T follicular helper cell (primary cell): ENCODE measurements at places on chromosomes 13 and 19.
A peak's percentile ranks its signal among the peaks of the same experiment; 100 is the strongest.

DNA sequence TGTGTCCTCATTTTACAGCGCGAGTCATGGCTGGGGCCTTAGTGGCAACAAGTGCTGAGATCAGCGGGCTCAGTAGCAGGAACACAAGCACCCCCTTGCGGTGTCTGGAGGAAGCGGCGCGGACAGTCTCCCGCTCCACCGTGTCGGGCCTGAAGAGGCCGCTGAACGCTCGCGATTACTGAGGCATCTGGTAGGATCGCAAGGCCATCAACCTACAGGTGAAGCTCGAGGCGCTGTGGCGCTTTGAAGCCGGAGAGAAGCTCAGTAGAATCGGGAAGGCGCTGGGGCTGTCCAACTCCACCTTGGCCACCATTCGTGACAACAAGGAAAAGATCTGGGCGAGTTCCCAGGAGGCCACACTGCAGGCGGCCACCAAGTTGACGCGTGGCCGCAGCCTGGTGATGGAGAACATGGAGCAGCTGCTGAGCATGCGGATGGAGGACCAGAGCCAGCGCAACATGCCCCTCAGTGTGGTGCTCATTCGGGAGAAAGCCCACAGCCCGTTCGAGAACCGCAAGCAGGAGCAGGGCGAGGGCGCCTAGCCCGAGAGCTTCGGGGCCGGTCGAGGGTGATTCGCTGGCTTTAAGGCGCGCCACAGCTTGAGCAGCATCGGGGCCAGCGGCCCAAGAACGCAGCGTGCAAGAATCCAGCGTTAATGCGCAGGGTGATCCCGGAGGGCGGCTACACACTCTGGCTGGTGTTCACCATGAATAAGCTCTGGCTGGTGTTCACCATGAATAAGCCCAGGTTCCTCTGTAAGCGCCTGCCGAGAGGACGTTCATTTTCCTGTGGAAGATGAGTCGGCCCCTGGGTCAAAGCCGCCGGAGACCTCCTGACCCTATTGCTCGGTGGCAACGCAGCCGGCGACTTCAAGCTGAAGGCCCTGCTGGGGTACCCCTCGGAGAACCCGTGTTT lies 8.3 kb upstream of the MZF1 start:
- DNase-seq = peak; percentile 84

GRCh38 chr13:30934381-30934780 lies 1.9 kb downstream of the TEX26 start:
- DNase-seq = no peak

- no peak for DNase-seq
Observed at GRCh38 chr13:98919566-98919965, 58.3 kb downstream of the DOCK9 start.

- no peak for DNase-seq
Observed at GRCh38 chr13:102207680-102208342, 194.0 kb downstream of the FGF14 start.

GRCh38 chr19:38687837-38688378 lies 40.5 kb downstream of the ACTN4 start:
- DNase-seq = no peak

- DNase-seq = no peak
Observed at GRCh38 chr13:59094181-59094580, 1069.5 kb downstream of the DIAPH3 start.

GRCh38 chr19:37669450-37669914 lies 14.2 kb upstream of the ZFP30 start:
- no peak for DNase-seq

DNA sequence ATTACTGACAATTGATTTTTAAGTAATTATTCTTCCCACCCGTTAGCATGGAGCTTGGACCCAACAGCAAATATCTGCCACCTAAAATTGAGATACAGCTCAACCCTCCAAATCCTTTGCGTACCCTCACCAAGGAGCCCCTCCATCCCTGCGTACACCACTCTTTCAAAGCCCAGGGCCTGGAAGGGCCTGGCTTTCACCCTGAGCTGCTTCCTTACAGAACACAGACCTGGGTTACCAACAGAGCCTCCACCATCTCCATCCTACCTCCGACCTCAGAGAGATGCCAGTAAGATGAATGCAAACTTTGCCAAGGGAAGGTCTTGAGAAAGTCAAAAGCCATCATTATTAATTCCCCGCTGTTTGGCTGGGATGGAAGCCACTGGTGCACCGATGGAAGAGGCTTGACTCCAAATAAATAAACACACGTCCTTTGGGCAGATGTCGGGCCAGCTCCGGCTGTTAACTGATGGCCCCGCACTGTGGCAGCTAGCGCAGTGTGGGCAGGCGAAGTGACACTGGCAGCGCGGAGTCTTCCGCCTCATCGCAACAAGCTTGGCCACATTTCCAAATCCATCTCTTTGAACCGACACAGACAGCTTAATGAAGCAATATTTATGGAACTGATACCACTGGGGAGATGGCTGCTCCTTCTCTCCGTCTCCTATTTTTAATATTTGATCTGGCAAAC lies 150.2 kb upstream of the VSTM2B start:
- no peak for DNase-seq

GRCh38 chr13:40192452-40192851 lies 474.0 kb downstream of the FOXO1 start:
- DNase-seq = no peak

DNA sequence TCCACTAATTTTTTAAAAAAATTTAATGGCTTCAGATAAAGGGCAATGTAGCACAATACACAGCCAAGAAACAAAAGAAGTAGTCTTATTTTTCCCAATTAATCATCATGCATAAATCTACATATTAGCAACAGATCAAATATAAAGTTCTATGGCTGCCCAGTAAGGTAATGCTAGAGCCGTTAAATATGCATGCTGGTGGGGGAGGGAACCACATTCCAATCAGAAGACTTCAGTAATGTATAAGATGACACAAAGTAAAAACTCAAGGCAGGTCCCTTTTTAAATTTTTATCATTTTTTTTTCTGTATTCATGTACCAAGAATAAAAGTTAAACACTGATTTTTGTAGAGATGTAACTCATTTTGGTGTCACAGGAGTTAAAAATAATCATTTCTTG lies 62.0 kb downstream of the MPHOSPH8 start:
- DNase-seq = no peak

- DNase-seq = no peak
Observed at GRCh38 chr13:26822146-26822545, 61.6 kb upstream of the GPR12 start.

- DNase-seq = no peak
Observed at GRCh38 chr13:90533866-90534265, 813.6 kb upstream of the MIR17HG start.

DNA sequence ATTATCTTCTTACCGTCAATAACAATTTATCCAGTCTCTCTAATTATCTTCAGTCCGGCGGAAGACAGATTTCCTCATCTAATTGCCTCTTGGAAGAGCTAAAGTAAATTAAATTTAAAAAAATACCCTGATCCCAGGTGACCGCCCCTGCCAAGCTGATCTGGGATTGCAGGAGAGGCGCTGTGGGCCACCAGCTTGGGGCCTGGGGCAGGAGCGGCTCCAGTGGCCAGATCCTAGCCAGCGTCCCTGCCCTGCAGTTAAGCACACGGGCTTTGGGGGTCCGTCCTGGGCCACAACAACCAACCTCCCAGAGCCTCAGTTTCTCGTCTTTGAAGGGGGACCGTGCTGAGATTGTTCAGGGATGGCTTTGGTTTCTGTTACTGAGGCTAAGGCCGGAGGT lies 12.4 kb upstream of the TMEM255B start:
- DNase-seq = no peak

- no peak for DNase-seq
Observed at GRCh38 chr13:111184458-111185401, 69.6 kb downstream of the ARHGEF7 start.

DNA sequence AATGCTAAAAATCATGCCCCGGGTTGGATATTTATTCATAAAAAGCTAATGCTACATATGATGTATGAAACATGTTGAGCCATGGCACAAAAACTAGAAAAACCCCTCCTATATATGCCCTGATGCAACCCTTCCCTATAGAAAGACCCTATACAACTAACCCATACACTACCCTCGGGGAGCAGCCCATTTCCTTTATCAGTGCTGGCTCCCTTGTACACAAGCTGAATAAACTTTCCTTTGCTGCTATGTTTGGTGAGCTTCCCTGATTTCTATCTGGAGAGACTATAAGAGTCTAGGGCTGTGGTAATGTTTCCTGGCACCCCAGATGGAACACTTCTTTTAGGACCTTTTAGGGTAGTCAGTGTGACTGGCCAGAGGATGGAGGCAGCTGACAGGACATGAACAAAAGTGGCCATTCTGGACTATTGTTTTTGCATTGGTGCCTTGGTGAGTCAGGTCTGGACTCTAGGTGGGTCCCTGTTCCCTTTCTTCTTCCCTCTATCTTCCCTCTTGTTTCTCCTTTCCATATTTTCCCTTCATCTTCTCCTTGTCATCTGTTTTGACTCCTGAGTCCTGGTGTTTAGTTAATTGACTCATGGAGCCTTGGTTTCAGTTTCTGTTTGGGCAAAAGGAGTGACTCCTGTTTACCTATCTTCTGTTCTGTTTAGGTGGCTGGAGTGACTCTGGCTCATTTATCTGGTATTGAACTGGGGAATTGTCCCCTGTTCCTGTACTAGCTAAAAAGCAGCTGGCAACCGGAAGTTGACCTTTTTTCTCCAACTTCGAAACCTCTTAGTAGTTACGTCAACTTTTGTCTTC lies 1321.8 kb upstream of the PCDH9 start:
- DNase-seq = no peak

DNA sequence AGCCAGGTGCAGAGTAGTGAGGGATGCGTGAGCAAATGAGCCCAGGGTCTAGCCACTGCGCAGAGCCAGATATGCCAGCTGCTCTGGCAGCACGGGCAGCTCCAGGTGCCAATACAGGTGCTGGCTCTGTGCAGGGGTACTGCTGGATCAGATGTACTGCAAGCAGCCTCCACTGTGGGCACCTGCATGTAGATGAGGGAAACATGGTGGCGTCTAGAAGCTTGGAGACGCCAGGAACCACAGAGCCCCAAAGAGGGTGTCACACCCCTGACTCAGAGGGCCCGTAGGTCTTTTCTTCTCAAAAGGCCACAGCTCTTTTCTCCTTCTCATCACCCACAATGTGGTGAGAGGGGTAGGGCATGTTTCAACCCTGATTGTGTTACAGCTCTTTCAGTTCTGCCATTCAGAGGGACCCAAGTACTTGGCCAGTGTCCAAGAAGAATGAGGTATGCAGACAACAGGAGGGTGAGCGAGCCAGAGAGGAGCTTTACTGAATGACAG lies 244.4 kb upstream of the SLITRK1 start:
- DNase-seq = no peak

DNA sequence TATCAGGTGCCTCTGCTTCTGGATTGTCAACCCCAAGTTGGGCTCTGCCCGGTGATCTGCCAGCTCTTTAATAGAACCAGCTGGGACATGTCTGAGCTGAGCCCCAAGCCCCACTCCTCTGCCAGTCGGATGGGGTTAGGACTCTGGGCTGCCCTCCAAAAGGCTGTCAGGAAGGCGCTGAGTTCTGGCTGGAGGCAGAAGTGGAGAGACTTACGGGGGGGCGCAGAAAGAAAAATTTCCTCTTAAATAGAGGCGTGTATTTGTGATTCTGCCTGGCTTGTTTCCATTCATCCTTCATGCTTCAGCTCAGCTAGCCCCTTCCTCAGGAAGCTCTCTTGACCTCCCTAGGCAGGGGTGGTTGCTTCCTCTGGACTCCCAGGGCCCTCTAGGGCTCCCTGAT lies 985 bp upstream of the KCNK6 start:
- DNase-seq = no peak

GRCh38 chr19:18604820-18605159 lies 1.8 kb downstream of the CRLF1 start:
- DNase-seq = no peak

- DNase-seq = no peak
Observed at GRCh38 chr13:73879346-73880015, 254.7 kb downstream of the KLF12 start.

- no peak for DNase-seq
Observed at GRCh38 chr13:112977525-112977924, 8.5 kb downstream of the MCF2L start.

- no peak for DNase-seq
Observed at GRCh38 chr19:43923875-43924274, 11.2 kb downstream of the ZNF45 start.

DNA sequence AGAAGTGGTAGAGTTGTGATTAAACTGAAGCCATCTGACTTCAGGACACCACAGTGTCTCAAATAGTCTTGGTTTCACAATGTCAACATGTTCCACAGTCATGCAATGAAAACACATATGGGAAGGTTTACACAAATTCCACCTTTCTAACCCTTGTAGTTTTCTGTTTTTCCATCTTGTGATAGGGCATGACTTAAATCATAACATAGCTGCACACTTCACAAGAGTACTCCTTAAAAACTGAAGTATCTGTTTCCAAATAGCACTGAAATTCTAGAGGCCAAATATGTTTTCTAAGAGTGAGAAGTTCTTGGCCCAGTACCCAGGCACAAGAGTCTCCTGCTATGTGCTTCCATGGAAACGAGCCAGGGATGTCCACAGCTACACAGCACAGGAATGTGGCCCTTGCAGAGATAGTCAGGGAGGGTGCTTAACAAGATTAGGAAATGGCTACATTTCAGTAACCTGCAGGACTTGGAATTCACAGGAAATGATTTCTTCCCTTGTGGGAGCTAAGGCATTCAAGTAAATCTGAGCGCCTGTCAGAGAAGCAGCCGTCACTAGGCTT lies 269.1 kb downstream of the NDFIP2 start:
- DNase-seq = no peak

DNA sequence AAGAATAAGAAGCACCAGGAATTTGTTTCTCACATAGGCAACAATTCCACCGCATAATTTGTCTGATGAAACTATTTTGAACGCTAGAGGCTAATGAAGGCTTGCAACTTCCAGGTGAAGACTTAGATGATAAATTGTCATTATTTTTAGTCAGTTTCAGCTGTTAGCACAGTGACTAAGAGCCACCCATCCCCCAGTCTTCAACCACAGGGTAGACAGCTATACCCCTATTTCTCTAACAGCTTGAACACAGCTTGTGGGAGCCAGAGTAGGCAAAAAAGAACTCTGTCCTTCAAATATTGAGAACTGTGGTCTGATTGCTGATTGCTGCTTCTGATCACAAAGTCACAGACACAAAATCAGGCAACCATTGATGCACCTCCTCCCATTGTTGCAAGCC lies 1124.8 kb upstream of the PRR20A start:
- no peak for DNase-seq

GRCh38 chr13:27170516-27171243 lies 931 bp downstream of the USP12 start:
- DNase-seq = no peak

DNA sequence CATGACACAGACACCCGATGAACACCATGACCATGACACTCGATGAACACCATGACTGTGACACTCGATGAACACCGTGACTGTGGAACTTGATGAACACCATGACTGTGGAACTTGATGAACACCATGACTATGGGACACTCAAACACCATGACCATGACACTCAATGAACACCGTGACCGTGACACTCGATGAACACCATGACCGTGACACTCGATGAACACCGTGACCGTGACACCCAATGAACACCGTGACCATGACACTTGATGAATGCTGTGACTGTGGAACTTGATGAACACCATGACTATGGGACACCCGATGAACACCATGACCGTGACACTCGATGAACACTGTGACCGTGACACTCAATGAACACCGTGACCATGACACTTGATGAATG lies 31.5 kb downstream of the ZFR2 start:
- DNase-seq = no peak
